GM23248 (cell line): ENCODE measurements at places on chromosomes 5 and 9.

DNA sequence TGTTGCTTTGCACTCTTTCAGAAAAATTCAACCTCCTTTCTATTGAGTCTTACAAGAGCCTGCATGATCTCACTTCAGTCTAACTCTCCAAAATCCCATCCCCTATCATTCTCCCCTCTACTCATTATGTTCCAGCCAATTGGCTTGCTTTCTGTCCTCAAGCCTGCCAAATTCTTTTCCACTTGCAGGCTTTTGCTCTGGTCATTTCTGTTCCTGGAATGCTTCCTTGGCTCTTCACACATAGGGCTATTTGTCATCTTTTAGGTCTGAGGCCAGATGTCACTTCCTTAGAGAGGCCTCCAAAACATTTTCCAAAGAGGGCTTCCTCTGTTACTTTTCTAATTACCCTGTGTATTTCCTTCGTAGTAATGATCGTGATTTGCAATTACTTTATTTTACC lies 11.8 kb upstream of the CHD1 start:
- DNase-seq: peak; percentile 65

DNA sequence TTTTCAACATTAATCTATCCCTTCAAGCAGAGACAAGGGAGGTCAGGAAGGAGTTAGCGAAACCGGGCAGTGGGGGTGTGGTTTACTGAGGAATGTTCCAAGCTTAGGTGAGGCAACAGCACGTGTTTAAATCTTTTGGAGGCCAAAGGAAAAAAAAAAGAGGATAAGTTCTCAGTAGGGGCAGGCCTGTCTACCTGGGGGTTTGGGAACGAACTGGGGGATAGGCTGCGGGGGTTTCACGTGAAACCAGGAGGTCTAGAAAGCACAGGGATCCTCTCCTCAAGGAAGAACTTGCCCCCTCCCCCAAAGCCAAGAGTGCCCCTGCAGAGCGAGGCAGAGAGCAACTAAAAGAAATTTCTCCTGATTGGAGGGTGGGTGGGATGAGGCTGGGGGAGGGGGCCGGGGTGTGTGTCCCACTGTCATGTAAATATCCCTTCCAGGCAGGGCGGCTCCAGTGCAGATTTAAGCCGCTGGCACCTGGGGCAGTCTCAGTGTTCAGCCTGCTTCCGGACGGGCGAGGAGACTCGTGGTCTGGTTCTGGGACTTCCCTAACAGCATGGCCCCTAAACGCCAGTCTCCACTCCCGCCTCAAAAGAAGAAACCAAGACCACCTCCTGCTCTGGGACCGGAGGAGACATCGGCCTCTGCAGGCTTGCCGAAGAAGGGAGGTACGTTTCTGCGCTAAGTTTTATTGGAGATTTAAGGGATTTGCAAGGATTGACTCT lies 5.5 kb upstream of the SET start:
- DNase-seq: peak; percentile 63

GRCh38 chr9:82020331-82020730 lies 31.8 kb downstream of the SPATA31D1 start:
- no peak for DNase-seq

DNA sequence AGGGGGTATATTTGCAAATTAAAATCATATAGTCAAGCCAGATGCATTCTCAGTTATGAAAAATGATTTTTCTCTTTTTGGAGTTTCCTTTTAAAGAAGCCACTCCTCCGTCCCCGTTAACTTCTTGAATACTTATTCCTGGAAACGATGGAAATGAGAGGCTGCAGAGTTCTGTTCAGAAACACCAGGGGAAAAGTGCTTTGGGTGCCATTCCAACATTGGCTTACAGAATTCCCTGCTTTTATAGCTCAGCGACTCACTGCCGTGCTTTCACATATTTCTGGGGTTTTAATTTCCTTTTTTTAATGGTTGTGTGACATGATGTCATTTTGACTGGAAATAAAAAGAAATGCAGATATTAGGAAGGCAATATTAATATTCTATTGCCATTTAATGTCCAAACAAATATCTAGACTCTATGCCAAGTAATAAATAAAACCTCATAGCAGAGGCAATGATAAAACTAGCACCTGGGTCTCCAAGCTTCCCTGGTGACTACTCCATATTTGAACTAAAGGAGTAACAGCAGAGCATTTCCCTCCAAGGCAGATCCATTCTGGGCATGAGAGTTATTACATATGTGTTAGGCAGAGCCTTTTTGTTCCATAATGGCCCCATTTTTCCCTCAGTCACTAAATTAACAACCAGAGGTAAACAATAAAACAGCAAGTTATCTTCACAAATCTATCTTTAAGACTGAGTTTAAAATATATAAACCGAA lies 363.4 kb downstream of the EBF1 start:
- no peak for DNase-seq

DNA sequence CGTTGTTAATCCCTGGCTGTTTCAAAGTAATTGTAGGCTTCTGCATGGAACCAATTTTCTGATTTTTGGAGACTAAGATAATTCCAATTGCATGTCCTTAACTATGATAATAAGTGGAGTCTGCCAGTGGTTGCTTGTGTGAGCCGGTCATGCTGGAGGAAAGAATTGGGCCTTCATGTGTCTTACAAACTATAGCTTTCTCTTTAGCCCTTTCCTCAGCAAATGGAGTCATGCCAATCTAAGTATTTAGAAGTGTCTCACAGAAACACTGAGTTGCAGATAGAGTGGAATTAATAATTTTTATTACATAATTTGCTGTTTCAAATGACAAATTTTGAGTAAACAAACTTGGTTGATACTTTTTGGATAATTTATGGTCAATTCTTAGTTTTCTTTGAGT lies 200.4 kb downstream of the FBXL7 start:
- no peak for DNase-seq

DNA sequence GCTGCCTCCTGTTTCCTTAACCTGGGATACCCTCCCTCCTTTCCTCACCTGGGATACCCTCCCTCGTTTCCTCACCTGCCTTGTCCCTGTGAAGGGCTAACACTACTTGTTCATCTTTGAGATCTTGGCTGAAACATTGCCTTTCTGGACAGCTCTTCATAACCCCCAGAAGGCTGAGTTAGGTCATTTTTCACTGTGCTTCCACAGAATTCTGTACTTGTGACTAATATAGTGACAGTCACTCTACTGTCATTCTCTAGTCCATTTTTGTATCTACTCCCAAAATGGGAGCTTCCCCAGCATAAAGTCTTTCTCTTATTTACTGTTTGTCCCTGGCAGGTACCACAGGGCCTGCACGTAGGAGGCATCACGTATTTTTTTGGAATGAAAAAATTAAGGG lies 21.5 kb upstream of the DAB2 start:
- DNase-seq: peak; percentile 48

DNA sequence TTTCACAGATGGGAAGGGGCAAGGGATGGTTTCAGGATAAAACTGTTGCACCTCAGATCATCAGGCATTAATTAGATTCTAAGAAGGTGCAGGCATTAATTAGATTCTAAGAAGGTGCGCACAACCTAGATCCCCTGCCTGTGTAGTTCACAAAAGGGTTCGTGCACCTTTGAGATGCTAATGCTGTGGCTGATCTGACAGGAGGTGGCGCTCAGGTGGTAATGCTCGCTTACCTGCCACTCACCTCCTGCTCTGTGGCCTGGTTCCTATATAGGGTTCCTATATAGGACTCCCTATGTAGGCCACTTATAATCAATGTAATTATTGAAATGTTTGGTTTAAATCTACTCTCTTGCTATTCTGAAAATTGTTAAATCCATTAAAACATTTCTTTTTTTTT lies 171.0 kb downstream of the MSX2 start:
- no peak for DNase-seq

DNA sequence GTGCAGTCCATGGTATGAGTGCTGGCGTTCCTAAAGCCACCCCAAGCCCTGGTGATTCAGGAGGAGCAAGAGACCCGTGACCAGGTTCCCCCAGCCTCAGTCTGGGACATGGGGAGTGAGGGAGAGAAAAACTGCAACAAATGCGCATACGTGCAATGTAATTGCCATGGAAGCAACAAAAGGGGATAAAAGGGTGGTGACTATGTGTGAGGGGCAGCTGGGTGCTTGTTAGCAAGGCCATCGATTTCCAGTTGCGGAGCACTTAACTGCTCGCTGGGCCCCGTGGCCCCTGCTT lies 709 bp upstream of the SH3PXD2B start:
- no peak for DNase-seq

DNA sequence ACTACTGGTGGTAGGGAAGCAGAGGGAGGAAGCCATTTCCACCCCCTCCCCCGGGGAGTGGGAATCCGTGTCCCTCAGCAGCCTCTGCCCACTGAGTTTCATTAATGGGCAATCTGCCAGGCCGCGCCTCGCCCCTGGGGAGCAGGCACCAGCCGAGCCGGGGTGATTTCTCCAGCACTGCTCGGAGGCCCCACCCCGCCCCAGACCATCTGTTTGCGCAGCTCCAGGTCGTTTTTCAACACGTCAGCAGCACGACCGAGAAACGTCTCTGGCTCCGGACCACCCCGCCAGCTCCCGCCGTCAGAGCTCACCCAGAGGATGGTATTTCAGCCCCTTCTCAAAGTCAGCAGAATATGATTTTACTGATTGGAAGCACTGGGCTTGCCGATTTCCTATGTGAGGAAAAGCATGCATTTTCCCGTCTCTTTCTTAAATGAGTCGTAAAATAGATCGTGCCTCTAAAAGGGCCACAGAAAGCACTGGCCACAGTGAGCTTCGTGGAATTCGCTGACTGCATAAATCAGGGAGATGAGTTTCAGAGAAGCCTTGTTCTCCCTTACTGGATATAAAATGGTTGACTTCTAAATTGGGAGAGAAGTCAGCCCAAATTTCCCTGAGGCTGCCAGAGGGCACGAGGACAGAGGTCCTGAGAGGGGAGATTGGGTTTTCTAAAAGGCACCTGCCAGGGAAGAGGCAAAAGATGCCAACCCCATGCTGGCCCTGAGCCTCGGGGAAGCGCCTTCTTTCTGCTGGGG lies 47.0 kb downstream of the OLFM1 start:
- no peak for DNase-seq

DNA sequence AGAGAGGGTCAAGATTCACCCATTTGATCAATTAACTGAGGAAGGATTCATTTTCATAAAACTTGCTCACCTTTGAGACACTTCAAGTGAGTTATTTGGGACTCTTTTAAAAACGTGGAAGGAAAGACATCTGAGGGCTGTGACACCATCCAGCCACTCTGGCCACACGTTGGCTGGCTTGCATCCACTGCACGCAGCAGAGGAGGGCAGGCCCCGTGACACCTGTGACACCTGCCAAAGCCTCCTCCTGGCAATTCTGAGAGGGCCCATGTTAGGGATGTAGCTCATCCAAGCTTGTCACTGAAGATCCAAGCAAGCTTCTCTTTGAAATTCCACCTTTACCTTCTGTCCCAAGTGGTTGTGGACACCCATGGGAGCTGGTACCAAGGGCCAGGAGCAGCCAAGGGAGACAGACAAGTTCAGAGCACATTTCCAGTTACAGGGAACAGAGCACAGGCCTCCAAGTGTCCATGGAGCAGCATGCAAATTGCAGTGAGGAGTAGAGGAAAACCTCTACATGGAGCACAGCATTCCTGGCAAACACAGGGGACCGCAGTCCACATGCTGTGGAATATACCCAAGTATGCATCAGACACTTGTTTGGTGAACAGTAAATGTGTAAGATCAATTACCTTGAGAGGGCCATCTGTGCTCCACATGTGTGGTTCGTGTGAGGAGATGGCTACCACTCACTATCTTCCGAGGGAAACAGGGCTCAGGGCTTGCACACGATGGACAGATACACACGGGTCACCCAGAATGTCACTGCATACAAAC lies 4.8 kb downstream of the PRSS3 start:
- DNase-seq: no peak

DNA sequence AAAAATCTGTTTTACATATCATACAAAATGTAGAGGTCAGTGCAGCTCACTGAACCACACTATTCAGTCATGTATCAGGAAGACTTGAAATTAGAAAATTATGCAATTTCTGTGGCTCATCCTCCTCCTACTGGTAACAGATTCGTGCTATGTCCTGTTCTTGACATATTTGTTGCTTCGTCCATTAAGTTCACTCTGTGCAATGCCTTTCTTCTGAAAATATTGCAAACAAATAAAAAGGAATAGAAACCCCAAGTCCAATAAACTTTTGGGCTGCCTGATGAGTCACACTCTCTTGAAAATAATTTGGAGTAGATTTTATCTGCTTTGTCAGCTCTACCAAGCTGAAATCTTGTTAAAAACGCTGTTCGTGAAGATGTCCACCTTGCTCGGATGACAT lies 391.2 kb downstream of the RAB3C start:
- DNase-seq: no peak

- peak; percentile 90 for DNase-seq
Measured at GRCh38 chr9:34664281-34665066, 2.0 kb upstream of the CCL27 start.

- DNase-seq: no peak
Measured at GRCh38 chr5:178403956-178404600, 171.5 kb upstream of the PHYKPL start.

- DNase-seq: peak; percentile 65
Measured at GRCh38 chr9:16828340-16829281, 41.9 kb downstream of the BNC2 start.

- DNase-seq: peak; percentile 10
Measured at GRCh38 chr9:96021551-96022444, 146.3 kb downstream of the ERCC6L2 start.

GRCh38 chr9:117672369-117672768 lies 31.8 kb upstream of the TLR4 start:
- DNase-seq: peak; percentile 87

- peak; percentile 40 for DNase-seq
Measured at GRCh38 chr5:171927345-171927941, 79.0 kb downstream of the FBXW11 start.

GRCh38 chr9:92308893-92309292 lies 15.4 kb upstream of the IARS1 start:
- peak; percentile 34 for DNase-seq

DNA sequence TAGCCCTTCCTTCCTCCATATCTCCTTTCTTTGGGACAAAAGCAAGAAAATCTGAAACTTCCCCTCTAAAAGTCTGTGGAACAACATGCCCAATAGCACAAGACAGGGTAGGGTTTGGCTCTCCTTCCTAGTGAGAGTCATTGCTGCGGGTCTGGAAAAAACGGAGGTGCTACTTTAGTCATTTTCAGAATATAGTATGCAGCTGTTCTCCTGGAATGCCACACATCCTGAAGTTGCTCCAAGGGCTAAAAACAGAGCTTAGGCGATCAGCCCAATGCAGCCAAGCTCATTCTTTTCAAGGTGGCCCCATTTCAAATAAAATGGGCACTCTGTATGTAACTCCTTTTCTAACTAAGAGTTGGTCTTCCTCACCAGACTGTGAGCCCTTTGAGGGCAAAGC lies 39.5 kb upstream of the MYOT start:
- no peak for DNase-seq

DNA sequence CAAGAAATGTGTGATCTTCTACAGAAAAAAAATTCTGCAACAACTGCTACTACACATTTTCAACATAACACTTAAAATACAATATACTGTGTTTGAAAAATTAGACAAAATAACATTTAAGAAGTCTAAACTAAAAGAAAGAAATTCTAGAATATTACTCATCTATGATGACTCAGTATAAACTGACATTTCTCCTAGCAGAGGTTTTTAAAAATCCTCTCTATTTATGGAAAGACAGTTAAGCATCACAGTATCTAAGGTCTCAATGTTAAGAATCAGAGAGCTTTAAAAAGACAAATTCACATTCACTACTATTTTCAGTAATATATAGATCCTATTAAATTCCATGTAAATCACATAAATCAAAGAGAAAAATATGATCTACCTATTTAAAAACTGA lies 61.3 kb downstream of the NR2F1-AS1 start:
- peak; percentile 52 for DNase-seq
